ENCODE measurements at places on chromosomes 11 and 22. TPM values are rescaled to one million over a fixed set of nuclear protein-coding genes. Genes with fewer than 3 reads are reported as not detected.

Gene OR51B5
- polyA plus RNA-seq, result not detected

Gene VSIG10L2
- polyA plus RNA-seq, result not detected

Gene TREH
- 0.25 TPM for polyA plus RNA-seq

Gene IL10RA
- 6.3 TPM for polyA plus RNA-seq

Gene OR52A1
- polyA plus RNA-seq, result not detected

Gene NXPE2
- 0.10 TPM for polyA plus RNA-seq

DNA sequence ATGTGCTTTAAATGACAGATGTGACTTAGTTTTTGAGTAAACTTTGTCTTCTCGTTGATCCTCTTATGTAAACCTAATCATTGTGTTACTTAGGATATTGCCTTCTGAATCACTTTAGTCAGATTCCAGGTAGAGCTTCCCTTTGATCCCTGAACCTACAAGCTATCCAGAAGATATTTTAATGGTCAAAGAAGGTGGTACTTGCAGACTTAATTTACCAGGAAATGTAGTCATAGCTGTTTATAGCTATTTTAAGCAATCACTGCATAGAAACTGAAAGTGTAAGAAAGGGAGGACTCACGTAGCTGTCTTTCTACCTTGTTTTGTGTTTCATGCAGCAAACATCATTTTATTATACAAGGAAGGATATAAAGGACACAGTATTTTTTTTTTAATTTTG, 189.5 kb downstream of the DDX10 start:
- DNase-seq, result no peak

DNA sequence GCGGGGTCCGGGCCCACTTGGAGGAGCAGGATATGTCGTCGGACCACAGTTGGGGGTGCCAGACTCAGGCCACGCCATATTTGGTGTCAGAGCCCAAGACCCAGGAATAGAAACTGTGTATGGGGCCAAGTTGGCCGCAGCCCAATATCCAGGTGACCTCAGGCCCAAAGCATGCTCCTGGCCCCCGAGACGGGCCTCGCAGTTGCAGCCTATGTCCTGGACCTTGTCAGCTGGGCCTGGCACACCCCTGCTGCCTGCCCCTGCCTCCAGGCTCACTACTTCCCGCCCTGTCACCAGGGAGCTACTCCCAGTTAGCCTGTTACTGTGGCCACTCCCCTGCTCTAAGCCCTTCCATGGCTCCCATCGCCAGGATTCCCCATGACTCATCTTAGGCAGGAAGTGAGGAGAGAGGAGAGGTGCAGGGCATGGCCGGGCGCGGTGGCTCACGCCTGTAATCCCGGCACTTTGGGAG, 23.1 kb downstream of the A4GALT start:
- peak; percentile 68 for DNase-seq

DNA sequence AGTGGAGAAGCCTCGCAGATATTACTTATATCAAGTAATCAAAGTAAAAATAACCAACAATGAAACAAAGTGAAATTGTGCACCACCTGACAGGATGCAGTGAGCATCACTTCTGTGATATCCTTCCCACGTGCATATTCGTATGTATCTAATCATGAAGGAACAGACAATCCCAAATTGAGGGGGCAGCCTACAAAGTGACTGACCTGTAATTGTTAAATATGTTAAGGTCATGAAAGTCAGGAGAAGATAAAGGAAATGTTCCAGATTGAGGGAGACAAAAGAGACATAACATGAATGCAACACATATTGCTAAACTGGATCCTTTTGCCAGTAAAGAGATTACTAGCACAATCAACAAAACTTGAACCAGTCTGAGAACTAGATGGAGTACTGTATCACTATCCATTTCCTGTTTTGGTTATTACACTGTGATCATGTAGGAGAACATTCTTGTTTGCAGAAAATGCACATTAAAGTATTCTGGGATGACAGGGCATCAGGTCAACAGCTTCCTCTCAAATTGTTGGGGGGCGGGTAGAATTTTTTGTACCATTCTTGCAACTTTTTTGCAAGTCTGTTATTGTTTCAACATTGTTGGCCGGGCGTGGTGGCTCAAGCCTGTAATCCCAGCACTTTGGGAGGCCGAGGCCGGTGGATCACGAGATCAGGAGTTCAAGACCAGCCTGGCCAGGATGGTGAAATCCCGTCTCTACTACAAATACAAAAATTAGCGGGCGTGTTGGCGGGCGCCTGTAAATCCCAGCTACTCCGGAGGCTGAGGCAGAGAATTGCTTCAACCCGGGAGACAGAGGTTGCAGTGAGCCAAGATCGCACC, 2.0 kb downstream of the SBF2 start:
- DNase-seq, result no peak

DNA sequence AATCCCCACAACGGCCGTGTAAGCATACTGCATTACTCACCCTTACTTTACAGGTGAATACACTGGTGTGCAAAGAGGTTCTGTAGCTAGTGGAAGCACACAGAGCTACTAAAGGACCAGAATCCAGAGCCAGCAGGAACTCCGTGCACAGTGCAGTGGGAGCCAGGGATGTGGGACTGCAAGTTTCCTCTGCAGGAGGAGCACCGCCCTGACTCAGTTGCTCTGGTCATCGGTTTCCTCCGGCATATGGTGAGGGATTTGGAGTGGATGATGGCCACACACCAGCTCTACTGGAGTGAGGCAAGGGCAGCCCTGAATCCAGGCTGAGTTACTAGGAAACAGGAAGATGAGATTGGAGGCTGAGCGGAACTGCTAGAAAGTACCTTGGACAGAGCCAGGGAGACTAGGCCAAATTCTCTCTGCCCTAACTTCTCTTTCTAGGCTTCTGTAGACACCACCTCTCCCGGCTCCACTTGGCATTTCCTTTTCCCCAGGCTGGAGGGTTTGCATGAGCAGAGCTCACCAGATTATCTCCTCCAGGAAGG, 18.2 kb upstream of the C22orf42 start:
- DNase-seq, result no peak

- DNase-seq, result peak; percentile 57
Observed at GRCh38 chr11:69298267-69299022, 4.5 kb downstream of the MYEOV start.

- no peak for DNase-seq
Observed at GRCh38 chr11:121337078-121337477, 44.5 kb downstream of the SC5D start.

All from hindlimb muscle (tissue), 1 donor.